ENCODE measurements at places on chromosomes 2 and 18. TPM values are rescaled to one million over a fixed set of nuclear protein-coding genes. Genes with fewer than 3 reads are reported as not detected.
A peak's percentile ranks its signal among the peaks of the same experiment; 100 is the strongest.

Gene TEX44
- not detected for total RNA-seq

Gene DSC2
- 24.5 TPM for total RNA-seq

Gene ERBB4
- total RNA-seq: 8.3 TPM

Gene FAM228B
- total RNA-seq: 29.6 TPM

Gene TACR1
- 0.22 TPM for total RNA-seq

Gene EVX2
- total RNA-seq: not detected

DNA sequence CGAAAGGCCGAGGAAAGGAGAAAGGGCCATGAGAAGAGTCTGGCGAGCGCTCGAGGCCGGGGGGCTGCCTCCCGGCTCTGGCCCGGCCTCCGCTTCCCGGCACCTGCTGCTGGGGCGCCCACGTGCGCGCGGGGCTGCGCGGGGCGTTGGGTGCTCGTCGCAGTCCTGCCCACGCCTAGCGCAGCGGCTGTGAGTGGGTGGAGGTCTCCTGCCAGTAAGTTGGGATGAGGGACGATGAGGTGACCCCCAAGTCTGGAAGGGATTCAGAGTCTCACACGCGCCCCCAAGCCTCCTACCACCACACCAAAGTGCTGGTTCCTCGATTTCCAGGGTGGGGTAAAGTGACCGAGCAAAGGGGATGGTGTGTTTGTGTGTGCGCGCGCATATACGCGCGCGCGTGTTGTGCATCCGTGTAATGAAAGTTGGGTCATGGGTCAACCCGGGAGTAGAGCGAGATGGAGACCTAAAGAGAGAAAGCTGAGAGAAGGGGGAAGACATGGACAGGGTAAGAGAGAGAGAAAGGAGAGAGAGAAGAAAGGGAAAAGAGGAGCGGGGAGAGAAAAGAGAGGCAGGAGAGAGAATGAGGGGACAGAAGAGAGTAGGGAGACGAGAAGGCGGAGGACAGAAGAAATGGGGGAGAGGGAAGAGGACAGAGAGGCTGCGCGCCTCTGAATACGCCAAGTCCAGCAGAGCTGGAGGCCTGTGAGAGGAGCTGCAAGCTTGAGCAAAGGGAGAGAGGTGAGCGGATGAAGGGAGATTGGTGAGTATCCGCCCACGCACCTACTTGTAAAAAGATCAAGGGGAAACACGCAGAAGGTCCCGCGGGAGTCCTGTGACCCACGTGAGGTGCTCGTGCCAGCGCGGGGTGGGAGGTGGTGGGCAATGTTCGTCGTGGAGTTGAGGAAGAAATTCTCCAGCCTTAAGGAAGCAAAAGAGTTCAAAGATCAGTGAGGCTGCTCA lies 1.7 kb upstream of the NETO1 start:
- no peak for DNase-seq

GRCh38 chr2:230941202-230942180 lies 16.4 kb upstream of the GPR55 start:
- no peak for DNase-seq

- DNase-seq: no peak
Measured at GRCh38 chr2:11839916-11840315, 93.5 kb downstream of the LPIN1 start.

DNA sequence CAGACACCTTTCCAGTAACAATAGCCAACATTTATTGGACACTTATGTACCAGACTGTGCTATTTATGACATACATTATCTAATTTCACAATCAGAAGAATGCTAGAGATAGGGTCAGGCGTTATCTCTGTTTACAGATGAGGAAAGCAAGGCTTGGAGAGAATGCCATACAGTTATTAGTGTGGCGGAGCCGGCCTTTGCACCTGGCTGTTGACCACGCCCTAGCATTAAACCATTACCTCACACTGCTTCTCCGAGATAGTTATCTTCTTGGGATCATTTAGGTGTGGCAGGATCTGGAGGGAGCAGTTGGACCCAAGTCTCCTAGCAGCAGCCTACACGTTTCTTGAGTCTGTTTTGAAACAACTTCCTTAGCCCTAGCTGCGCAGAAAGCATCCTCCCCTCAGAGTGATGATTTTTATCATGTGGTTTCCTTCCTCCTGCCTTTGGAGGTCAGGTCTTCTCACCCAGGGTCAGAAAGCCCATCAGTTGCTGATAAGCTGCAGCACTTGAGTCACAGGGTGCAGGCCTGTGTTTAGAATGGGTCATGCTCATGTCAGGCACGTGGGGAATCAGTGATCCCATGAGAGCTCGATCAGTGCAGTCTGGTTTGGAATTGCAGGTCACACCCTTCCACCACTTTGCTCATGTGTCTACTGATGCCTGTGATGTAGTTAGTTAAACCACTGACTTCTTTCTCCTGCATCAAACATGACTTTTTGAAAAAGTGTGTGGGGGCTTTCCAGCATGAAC lies 118.2 kb downstream of the SPTBN1 start:
- DNase-seq: no peak

GRCh38 chr2:102809291-102810189 lies 47.7 kb downstream of the TMEM182 start:
- no peak for DNase-seq

DNA sequence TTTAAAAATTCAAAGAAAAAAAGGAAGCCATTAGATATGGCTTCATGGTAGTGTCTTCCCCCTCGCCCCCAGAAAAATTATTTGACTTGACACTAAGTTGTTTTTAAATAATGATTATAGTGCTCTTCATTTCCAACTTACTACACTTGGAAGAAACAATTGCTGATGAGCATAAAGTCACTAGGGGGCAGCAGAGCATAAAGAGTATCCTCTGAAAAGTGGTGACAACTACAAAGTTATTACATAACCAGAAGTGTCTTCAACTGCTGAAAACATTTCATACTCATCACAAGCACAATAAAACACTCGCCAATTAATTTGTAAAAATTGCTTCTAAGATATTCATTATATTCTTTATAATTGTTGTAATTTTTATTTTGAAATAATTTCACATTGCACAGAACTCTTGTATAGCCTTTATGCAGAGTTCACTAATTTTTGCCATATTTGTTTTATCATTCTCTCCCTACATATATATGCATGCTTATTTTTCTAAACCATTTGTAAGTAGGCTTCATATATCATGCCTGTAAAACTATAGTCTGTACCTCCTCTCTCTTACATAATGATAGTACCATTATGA lies 54.9 kb downstream of the EXOC6B start:
- no peak for DNase-seq

GRCh38 chr18:11946756-11947155 lies 34.6 kb upstream of the IMPA2 start:
- DNase-seq: no peak

DNA sequence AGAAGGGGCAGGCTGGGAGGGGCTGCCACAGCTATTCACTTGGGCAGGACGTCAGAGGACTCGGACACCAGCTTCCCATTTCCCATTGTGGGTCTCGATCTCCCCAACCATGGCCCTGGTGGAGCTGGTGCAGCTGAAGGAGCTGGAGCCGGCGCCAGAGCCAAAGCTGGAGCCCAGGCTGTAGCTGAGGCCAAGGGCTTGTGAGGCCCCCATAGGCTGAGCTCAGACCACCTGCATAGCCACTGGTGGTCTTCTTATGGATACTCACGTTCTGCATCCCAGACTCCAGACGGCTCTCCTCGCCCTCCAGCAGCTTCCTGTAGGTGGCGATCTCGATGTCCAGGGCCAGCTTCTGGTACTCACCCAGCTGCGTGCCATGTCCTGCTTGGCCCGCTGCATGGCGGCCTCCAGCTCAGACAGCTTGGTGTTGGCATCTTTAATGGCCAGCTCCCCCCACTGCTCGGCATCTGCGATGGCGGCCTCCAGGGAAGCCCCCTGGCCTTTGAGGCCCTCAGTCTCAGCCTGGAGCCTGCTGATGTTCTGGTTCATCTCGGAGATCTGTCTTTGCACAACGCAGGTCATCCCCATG lies 6.0 kb upstream of the CDK5R2 start:
- no peak for DNase-seq

GRCh38 chr2:1415501-1415900 lies 2.2 kb downstream of the TPO start:
- no peak for DNase-seq

- no peak for DNase-seq
Measured at GRCh38 chr18:8783335-8783993, 78.1 kb downstream of the MTCL1 start.

DNA sequence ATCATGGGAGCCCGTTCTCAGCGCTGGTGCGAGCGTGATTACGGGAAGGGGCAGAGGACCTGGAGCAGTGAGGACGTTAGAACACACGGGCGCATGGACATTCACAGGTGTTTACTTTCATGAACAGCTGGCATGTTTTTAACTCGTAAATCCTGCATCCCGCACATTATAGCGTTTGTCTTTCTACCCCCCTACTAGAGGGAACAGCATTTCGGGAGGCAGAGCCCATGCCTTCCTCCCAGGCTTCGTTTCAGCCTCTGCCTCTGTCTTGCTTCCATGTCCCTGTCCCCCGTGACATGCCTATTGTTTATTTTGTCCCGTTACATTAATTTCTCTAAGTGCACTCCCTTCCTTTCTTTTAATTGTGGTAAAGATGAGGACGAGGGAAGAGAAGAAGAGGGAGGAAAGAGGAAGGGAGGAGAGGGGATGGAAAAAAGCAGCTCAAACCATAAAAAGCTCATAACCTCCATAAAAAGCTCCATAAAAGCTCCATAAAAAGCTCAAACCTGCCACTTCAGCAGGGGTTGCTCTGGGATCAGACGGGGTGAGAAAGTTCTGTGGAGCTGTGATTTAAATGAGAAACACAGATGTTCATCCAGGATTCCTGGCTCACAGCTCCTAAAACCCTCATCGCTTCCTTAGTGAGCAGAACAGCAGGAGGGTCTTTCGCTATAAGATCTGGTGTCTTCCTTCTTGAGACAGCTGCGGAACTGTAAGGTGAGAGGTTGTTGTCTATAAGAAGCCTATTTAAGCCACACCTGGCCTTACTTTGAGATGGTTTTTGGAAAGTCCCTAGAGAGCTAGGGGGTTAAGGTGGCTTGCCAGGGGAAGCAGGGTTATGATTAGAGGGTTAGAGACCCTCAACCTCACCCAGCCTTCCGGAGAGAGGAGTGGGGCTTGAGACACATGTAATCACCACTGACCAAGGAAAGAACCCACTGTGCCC lies 66.6 kb upstream of the SNTG2 start:
- no peak for DNase-seq

- DNase-seq: no peak
Measured at GRCh38 chr2:200667413-200667812, 81.6 kb downstream of the AOX1 start.

- DNase-seq: no peak
Measured at GRCh38 chr2:20189299-20189931, 35.5 kb downstream of the SDC1 start.

- DNase-seq: no peak
Measured at GRCh38 chr2:105114551-105114950, 76.7 kb downstream of the MRPS9 start.

GRCh38 chr2:10422251-10422650 lies 25.9 kb downstream of the ODC1 start:
- DNase-seq: no peak

DNA sequence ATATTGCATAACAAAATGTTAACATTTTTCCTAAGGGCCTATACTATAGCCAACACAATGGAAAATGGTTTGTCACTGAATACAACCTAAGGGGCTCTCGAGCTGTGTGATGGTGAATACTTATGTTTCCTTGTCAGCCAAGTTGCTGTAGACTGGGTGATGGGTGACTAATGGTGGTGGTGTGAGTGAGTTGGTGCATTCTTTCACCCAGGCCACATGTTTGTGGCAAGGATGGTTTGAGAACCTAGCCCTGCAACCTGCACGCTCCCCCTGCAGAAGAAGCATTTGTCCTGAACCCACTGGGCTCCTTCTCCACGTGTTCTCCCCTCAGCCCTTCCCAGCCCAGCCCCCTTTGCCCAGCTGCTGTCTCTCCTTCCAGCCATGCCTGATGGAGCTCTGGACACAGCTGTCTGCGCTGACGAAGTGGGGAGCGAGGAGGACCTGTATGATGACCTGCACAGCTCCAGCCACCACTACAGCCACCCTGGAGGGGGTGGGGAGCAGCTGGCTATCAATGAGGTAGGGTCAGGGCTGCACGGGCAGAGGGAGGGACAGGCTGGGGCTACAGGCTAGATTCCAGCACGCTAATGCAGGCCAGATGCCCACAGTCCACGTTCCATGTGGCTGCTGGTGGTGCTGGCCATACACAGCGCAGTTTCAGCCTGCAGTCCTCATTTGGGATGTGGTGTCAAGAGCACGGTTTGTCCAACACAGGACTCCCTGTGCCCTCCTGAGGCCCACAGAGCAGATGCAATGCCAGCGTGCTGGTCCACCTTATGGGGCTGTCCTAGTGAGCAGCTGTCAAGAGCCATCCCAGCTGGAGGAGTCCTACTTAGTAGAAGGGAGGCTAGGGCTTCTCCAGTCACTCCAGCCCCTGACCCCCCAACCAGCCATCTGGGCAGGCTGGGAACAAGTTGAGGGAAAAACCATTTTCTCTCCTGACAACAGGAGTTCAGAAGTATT lies 65.4 kb downstream of the FAM168B start:
- DNase-seq: no peak

- no peak for DNase-seq
Measured at GRCh38 chr2:110820128-110820527, 87.8 kb downstream of the ACOXL start.

DNA sequence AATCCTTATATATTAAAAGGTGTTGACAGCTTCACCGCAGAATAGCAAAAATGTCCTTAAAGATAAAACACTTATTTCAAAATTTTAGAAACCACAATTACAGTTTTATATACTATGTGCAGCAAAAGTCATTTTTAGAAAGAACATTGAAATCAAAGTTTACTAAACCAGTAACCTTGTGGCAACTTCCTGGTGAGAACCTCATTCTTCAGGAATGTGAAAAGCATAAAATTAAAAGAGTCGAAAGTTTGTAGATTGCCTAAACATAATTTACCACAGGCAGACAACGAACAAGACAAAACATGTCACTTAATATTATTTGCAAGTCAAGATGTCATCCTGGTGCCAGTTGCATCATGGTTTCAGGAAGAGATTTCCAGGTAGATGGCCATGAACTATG lies 108.3 kb upstream of the NRP2 start:
- no peak for DNase-seq

- DNase-seq: no peak
Measured at GRCh38 chr2:23599667-23600066, 214.7 kb downstream of the KLHL29 start.

GRCh38 chr18:59810183-59810582 lies 89.6 kb upstream of the PMAIP1 start:
- DNase-seq: no peak

DNA sequence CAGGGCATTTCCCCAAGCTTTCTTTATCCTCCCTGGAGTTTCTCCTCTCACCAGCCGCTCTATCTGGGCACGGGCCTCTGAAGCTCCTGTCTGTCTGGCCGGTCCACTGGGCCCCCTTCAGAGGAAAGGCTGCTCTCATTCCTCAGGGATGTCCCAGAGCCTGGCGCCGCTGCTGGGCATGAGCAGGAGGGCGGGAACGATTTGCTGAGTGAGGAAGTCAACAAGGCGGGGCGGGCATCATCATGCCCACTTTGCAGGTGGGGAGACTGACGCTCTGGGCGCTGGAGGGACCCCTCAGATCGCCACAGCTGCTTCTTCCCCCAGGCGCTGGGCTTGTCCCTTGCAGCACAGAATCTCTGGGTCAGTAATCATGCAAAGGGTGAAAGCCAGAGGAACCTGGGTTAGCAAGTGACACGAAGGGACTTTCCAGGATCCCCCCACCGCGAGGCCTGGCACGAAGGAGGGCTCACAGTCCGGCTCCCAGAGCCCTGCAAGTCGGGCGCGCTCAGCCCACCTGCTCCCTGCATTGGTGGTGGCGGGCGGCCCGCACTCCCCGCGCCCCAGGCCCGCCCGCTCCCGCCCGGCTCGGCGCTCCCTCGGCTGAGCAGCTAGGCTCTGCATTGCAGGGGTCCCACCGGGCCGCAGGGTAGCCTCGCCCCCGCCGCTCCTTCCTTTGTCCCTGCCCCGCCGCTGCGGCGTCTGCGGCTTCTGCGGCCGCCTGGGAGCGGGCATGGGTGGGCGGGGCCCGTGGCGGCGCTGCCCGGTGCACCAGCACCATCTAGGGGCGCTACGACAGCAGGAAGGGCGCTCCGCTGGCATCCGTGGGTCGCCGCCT lies 157.8 kb downstream of the CYRIA start:
- peak; percentile 26 for DNase-seq

Data from left ventricle myocardium inferior (tissue), 1 donor.